ENCODE measurements at places on chromosomes 4 and X.

DNA sequence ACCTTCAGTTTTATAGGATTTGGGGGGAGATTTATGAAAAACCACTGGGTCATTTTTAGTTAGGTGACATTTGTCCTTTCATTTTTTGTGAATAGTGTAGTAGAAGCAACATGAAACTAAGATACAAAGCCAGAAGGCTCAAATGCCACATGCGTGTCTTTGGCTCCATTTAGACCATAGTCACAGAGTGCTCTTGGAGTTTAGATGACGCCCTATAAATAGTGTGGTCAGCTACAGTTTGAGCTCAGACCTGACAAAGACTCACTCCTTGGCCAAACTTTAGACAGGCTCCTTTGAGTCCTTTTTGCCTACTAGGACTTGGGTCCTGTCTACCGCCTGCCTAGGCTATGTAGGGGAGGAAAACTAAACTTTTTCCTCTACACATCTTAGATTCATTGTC lies 16.8 kb upstream of the PAGE1 start:
- DNase-seq: no peak

DNA sequence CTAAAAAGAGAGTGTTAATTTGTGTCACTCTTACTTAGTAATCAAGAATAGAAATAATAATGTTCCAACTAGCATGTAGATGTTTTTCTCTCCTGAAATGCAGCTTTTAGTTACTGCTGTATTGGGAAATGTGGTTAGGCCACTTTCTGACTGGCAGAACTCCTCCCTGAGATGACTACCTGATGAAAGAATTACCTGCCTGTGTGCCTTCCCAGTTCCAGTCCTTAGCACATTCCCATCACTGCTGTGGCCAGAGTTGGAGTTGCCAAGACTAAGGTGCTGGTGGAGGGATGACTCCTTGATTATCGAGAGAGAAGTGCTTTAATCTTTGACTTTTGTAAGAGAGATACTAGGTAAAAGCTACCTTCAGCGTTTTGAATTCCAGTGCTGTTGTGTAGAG lies 9.5 kb downstream of the GAB1 start:
- no peak for DNase-seq

DNA sequence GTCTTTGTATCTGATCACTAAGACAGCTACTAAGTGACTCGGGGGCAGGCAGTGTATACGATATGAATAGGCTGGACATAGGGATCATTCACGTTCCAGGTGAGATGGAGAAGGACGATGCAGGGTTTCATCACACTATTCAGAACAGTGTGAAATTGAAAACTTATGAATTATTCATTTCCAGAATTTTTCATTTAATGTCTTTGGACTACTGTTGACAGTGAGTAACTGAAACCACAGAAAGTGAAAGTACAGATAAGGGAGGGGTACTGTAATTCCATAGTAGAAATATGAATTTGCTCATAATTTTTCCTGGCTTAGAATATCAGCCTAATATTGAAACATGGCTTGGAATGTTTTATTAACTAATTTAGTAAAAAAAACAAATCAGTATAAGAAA lies 24.4 kb downstream of the TMEM144 start:
- DNase-seq: no peak

- no peak for DNase-seq
These were observed 224.5 kb downstream of the TEX13C start for GRCh38 chrX:125544031-125544660.

DNA sequence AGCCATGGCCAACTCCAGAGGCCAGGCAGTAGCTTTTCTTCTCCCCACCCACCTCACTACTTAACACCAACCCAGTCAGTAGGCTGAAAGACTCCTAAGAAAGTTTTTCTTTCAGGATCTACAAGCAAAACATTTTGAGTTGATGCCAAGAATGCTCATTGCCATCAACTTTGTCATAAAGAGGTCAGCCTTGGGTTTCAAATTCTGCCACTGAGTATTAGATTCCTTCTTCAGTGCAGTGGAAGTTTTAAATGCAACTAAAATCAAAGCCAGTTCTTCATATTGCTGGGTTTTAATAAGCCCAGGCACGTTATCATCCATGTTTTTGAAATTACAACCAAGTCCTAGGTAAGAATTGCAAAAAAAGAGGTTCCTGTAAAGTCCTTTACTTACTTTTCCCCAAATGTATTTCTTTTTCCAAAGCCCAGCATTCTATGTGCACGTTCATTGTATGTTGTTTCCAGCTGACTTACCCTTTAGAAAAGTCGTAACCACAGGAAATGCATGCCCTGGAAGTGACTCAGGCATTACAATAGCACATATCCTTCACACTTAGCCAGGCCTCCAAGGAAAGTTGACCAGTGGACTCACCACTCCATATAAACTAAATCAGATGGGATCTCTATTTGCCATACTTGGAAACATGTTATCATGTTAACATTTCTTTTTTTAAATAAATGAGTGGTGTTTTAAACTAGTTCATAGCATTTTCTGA lies 229.9 kb downstream of the SOX3 start:
- DNase-seq: no peak

DNA sequence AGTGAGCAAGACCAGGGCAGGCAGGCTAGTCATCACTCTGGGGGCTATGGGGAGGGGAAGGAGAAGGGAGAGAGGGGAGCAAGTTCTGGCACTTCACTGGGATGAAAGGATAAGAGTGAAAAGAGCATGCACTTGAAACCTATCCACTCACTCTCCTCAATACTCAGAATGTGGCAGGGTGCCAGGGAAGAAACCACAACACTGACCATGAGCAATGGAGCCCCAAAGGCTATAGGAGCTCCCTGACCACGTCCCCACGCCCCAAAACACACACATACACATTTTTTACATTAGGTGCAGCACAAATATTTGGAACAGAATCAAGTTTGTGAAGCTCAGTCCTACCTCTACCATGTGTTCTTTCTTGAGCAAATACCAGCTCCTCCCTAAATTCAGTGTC lies 132.2 kb downstream of the IDS start:
- no peak for DNase-seq

GRCh38 chr4:119627267-119628255 lies 1.0 kb downstream of the PDE5A start:
- peak; percentile 75 for DNase-seq

GRCh38 chr4:132642016-132642817 lies 506.9 kb upstream of the PCDH10 start:
- DNase-seq: no peak

GRCh38 chrX:1592470-1593142 lies 1.2 kb downstream of the AKAP17A start:
- DNase-seq: peak; percentile 71

GRCh38 chrX:53678667-53679066 lies 7.9 kb downstream of the HUWE1 start:
- no peak for DNase-seq

DNA sequence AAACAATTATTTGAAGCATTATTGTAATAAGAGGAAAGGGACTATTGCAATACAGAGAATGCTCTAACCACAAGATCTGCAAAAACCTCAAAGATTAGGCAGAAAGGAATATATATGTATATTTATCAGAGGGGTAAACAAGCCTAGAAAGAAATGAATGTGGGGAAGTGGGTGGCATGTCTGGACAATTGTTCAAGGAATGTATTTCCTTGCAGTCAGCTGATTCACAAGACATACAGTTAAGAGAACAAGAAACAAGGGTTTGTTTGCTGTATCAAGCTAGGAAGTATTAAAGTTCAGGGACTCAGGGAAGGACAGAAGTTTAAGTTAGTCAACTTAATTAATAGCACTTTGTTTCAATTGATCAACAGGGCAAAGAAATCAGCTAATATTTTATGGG lies 514.7 kb downstream of the CENPC start:
- DNase-seq: no peak

Data from GM12891 (cell line).